Kidney (tissue), 22 donors: ENCODE measurements at places on chromosomes 16 and 17.

DNA sequence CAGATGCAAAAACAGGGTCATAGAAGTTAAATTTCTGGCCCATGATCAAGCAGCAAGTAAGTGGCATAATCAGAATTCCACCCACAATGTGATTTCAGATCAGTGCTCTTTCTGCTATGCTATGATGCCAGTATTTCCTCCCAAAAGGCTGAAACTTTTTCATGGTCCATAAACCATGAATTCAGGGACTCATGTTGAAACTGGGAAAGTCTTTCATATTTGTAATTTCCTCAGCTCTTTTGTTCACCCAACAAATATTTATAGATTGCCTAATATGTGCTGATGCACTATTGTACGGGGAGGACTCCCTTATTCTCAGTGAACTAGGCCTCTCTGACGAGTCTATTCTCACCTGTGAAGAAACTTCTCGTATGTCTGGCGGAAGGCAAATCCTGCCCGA, 156.3 kb downstream of the MYO1D start:
- peak; percentile 18 for DNase-seq

GRCh38 chr17:68611353-68612208, 10.4 kb upstream of the FAM20A start:
- DNase-seq: no peak

DNA sequence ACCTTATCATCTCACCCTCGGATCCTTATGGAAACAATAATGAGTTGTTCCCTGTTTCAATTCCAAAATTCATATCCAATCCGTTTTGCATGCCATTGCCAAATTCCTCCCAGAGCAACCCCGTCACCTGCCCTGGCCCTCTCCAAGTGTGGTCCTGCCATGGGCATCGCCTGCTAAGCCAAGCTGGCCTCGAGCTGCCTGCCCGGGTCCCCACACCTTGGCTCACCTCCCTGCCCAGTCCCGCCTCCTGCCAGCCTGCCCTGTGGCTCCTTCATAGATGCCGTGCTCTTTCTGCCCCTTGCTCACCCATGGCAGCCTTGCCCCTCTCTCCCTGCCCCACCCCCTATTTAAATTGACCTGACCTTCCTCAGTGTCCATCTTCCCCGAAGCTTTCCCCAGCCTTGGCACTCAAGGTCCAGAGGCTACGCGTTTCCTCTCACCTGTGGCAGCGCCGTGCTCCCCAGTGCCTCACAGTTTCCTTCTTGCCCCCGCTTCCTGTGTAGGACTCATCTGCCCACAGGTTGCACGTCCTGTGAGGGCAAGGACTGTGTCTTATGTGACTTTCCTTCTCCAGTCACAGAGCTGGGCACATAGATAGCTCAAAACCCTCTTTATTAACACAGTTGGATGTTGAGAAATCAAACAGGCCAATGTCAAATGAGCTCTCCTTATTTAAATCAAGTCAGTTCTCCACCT, 12.7 kb downstream of the MAPT start:
- no peak for DNase-seq

GRCh38 chr17:61040666-61041065, 359.0 kb upstream of the TBX2 start:
- no peak for DNase-seq

DNA sequence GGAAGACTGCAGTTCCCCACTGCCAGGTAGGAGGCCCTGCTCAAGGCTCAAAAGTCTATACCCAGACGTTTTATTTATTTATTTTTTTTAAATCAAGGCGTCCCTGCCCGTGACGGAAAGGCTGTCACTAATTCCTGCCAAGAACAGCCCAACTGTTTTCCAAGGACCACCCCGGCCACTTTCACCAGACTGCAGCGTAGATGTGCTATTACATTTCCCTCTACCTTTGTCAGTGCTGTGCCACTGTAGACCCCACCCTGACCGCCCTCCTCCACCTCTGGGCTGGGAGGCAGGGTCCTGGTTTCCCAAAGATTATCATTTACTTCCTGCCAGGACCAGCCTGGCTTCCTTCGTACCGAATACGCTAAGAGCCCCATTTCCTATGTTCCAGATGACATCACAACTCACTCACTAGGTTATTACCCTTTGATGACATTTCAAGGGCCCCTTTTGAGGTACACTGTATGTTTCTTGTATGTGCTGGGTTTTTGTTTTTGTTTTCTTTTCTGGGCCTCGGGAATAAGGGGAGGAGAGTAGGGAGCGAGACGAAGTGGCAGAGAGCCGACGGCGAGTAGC, 6.3 kb upstream of the RNF227 start:
- DNase-seq: peak; percentile 18

GRCh38 chr16:4207229-4207628, 34.7 kb downstream of the SRL start:
- no peak for DNase-seq

GRCh38 chr16:63129411-63130125, 1093.3 kb upstream of the CDH8 start:
- DNase-seq: no peak

- peak; percentile 14 for DNase-seq
These were observed 6.4 kb downstream of the CBLN1 start for GRCh38 chr16:49275050-49275730.

DNA sequence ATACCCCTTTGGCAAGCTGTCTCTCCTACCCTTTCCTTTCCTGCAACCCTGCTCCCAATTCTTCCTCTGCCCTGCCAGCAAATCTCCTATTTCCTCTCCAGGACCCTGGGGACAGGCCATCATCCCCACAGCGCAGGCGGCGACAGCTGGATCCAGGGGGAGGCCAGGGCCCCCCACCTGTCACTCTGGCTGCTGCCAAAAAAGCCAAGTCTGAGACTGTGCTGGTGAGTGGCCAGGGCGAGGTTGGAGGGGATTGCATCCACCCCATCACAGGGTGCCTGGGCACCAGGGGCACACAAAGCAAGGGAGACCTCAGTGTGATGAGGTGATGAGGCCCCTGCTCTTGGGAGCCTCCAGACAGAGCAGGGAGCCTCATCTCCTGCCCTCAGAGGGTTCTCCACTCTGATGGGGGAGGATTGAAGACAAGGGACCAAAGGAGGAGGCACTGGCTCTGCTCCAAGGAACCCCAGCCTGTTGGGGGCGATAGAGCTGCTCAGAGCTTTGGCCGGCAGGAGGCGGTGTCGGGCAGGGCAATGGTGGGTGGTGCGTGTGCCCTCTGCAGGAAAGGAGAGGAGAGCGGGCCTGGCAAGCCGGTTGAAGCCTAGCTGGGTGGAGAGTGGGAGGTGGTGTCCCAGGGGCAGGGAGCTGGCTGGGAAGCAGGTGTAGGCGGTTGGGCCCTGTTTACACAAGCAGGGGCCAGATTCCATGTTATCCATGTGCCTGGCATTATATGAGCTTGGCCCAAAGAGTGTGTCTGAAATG, 15.6 kb upstream of the PDK2 start:
- DNase-seq: no peak

GRCh38 chr16:89593841-89594240, 18.3 kb downstream of the CPNE7 start:
- no peak for DNase-seq

GRCh38 chr17:82098939-82099763, 1.1 kb upstream of the FASN start:
- no peak for DNase-seq

GRCh38 chr16:48447428-48447827, 62.2 kb upstream of the SIAH1 start:
- DNase-seq: no peak

DNA sequence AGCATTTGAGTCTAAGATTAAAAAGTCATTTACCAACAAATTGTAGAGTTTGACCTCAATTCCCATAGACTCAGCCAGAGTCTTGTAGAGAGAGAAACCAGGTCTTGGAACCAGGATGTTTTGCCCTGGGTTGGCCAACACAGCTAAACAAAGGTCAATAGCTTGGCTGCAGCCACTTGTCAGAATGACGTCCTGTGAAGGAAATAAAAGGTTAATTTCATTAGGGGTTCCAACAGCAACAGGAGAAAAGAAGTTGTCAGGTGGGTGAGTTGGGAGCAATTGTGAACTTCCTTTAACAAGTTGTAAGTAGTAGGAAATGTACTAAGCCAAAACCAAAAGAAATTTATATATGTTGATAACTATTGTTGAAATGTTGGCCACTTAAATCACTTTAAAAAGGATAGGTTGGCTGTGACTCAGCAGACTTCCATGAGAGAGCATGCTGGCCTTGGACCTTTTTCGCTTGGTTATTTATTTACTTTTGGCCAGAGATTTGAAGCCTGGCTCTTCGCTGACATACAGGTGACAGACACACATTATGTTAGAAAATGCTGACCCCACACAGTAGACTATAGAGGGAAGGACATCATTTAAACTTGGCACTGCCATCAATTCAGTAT, 4.3 kb downstream of the TAT start:
- no peak for DNase-seq

GRCh38 chr16:73047221-73047535, 750 bp downstream of the ZFHX3 start:
- DNase-seq: no peak

DNA sequence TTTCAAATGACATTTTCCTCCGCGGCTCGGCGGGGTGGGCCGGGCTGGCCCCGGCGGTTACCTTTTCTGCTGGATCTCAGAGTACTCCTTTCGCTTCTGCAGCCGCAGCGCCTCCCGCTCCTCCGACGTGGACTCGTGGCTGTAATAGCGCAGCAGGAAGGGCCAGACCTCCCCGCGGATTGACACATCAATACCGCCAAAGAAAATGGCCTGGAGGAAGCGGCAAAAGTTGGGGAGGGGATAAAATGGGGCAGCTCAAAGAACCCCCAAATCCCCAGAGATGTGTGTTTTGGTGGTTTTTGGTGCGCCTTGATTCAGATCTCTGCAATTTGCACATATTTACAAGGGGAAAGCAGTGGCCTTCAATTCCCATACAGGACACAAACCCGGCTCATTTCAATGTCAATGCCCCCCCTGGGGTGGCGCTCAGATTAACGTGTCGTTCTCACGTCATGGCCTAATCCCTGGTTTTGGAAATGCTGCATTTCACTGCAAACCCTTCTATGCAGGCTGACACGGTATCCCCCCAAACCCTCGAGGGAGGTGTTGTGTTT, 85.9 kb downstream of the TBC1D16 start:
- DNase-seq: no peak

DNA sequence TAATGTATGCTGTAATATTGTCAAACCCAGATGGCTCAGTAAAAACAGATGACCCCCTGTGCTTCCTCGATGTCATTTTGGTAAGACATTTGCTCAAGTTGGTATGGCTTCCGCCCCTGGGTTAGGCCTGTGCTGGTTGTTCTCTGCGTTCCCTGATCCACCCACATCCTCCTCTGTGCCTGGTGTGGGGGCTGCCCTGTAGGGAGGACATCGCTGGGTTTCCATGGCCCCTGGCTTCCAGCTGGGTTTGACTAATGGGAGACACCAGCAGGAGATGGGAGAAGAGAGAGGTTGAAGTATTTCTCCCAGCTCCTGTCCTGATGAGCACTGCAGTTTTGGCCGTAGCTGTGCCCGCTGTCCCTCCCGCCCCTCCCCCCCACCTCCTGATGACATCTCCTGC, 4.4 kb upstream of the MFAP4 start:
- DNase-seq: no peak

DNA sequence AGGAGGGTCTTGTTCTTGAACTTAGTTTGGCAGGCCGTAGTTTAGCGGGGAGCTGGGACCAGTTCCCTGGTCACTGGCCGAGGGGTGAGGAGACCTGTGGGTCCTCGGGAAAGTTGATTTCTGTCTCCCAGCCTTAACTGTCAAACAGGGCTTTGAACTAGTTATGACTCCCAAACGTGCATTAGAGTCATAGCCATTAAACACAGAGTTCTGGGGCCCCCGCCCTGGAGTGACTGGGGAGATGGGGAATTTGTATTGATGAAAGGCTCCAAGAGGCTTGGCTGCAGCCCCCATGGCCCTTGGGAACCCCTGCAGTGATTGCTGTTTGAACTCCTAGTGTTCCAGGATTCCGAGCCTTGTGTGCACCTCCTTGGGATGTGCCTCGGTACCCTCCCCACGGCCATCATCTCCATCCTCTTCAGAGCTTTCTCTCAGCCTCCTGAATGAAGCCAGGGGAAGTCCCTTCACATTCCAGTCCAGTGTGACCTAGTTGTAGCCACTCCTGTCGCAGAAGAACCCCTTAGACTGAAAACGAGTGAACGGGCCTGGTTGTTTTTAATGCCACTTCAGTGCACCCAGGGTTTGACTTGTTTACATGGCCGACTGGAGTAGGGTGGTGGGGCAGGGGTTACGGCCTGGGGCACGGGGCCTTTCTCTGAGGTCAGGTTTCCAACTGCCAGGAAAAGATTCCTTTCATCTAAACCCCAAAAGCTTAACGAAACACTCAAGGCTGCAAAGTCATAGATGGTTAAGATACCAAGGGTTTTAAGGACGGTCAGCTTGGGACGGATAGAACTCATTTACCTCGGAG, 1.4 kb downstream of the MPRIP start:
- peak; percentile 41 for DNase-seq
